ENCODE measurements at places on chromosomes 3 and 15.
A peak's percentile ranks its signal among the peaks of the same experiment; 100 is the strongest.

- no peak for DNase-seq
Measured at GRCh38 chr15:25596644-25597562, 158.1 kb upstream of the UBE3A start.

DNA sequence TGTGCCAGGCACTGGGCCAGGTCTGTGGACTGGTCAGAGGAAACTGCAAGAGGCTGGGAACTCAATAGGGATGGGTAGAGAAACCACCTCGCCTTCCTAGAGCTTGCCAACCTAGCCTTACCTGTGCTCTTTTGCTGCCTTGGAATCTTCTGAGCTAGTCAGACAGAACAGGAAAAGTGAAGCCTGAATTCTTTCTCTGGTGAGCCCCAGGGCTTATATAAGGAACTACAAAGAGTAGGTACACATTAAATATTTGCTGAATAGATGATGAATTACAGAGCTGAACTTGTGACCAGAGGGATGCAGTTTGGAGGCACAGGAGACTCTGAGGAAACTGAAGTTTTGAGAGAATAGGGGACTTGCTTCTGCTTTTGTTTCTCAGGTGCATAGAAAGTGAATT, 15.6 kb upstream of the FBXW12 start:
- no peak for DNase-seq

- DNase-seq = no peak
Measured at GRCh38 chr3:157086060-157086750, 73.7 kb downstream of the CCNL1 start.

- no peak for DNase-seq
Measured at GRCh38 chr3:20682573-20682972, 496.6 kb upstream of the SGO1 start.

DNA sequence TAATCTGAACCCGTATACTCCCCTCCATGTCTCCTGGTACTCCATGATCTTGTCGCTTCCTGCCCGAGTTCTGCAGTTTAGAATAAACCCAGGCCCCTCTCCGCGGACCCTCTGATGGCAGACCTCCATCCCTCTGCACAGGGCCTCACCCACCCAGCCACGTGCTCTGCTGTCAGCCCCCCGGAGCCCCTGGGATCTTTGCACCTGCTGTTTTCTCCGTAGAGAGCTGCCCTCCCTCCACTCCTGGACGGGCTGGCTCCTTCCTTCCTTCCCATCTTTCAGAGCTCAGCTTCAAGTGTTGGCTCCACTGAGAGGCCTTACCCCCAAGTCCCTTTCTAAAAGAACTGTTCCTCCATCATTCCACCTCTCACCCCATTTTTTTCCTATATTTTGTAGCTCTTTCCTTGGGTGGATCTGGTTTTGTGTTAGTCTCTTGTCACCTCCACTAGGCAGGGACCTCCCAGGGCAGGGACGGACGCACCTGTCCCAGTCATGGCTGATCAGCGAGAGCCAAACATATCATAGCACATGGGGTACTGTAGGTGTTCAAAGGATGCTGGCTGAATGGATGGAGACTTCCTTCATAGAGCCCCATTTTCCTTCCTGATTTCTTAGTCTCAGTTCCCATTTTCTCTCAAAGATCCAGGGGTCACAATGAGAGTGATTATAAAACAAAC, 106.6 kb downstream of the VGLL4 start:
- DNase-seq = no peak

DNA sequence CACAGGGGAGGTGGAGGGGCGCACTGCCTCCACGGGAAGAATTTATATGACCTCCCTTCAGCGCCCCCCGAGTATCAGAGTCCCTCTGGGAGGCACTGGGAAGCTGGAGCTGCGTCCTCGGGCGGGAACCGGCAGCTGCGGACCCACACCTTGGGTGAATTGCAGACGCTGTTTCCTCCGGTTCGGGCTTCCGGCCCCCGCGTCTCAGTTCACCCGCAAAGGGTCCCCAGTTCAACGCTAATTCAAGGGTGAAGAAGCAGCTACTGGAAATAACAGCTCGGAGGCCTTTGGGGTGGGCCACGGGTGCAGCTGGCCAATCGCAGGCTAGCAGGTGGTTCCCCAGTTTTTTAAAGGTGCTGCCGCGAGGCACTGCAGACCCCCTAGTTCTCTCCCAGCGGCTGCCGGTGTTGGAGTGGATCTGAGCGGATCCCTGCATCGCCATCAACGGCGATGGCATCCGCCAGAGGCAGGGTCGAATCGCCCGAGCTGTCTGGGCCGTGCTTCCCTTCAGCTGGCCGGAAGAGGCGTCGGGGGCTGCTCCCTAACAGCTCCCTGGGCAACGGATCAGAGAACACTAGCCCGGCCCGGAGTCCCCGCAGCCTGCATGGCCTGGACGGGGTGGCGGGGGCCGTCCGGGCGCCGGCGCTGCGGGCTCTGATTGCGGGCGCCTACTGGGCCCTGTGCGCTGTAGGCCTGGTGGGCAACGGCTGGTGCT, 19.4 kb upstream of the ADAMTS7 start:
- no peak for DNase-seq

- DNase-seq = no peak
Measured at GRCh38 chr15:69812861-69813261, 284.9 kb downstream of the TLE3 start.

DNA sequence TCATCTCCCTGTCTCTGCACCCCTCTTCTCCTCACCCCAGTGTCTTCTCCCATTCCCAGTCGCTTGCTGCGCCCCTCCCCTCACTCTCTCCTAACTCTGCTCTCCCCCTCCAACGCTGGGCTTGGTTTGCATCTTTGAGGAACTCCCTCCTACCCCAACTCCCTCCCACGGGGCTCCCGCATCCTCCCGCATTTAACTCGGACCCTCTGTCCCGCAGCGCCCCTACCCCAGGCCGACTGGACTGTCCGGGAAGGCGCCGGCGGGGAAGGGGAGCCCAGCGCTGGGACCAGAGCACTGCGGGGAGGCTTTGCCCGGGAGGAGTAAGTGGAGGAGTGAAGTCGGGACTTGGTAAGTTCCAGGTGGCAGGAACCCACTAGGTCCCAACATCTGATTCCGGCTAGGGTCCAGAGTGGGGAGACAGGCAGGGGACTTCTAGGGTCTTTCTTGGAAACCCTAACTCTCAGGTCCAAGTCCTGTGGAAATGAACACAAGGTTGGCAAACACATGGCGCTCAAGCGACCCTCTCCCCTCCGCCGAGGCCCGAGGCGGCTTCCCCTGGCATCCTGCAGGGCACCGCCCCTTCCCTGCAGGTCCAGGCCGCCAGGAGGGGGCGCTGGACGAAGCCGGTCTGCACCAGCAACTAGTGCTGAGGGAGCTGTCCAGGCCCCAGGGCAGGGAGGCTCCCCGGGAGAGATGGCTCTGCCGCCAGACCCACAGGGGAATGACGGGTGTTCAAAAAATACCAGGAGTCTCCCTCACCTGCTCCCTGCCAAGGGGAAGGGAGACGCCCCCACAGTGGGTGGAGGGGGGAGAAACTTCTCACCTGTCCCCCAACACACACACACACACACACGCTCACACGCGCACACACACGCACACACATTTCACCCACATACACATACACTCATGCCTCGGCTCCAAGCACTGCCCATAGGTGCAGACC, 53.2 kb downstream of the LHFPL4 start:
- peak; percentile 39 for DNase-seq

DNA sequence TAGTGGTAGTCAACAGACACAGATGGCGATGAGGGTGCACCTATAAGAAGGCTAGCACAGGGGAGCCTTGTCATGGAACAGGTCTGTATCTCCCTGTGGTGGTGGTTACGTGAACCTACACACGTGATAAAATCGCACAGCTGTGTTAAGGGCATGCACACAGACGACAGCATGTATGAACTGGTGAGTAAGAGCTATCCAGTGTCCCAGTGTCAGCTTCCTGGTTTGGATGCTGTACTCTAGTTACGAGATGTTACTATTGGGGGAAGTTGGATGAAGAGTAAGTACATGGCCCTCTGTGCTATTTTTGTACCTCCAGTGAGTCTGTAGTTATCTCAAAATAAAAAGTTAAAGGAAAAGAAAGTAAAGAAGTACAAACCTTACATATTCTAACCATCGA, 38.2 kb downstream of the MTMR10 start:
- DNase-seq = no peak

GRCh38 chr15:80635953-80636352, 59.2 kb upstream of the ABHD17C start:
- no peak for DNase-seq

GRCh38 chr3:72690629-72691028, 157.6 kb downstream of the SHQ1 start:
- no peak for DNase-seq

DNA sequence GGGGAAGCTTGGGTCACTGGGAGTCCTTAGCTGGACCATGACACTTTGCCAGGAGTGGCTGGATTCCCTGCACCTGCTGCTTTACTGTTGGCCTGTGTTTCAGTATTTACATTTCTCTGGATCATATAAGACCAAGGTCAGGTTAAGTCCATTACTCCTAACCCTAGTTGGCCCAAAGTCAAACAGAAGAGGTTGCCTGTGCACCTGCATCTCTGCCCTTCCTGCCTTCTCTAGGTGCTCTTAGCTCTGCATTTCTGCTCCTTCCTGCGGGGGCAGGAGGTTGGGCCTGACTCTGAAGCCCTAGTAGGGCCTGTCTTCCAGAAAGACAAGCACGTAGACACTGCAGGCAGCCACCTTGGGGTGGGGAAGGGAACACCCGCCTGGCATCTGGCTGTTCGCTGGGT, 124.3 kb downstream of the RPLP1 start:
- no peak for DNase-seq

GRCh38 chr3:155912579-155913190, 42.2 kb downstream of the GMPS start:
- DNase-seq = no peak

DNA sequence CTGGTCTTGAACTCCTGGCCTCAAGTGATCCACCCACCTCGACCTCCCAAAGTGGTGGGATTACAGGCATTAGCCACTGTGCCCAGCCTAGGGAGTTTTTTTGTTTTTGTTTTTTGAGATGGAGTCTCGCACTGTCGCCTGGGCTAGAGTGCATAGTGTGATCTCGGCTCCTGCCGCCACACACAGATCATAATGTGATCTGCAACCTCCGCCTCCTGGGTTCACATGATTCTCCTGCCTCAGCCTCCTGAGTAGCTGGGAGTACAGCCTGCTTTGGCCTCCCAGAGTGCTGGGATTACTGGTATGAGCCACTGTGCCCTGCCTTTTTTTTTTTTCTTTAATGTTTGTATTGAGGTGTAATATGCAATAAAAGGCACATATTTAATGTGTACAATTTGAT, 78.2 kb downstream of the SMAD3 start:
- DNase-seq = no peak

GRCh38 chr3:79367803-79368202, 400.0 kb downstream of the ROBO1 start:
- DNase-seq = no peak

DNA sequence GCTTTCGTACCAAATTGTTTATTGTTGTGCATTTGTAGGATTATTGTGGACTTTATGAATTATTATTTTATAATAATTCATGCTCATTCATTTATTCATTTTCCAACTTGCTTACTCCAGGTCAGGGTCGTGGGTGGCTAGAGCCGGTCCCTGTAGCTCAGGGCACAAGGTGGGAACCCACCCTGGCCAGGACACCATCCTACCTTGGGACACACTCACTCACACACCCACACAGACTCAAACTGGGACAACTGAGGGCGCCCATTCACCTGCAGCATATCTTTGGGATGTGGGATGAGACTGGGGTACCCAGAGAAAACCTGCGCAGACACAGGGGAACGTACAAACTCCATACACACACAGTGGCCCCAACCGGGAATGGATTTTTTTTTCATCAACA, 40.6 kb downstream of the SSUH2 start:
- no peak for DNase-seq

- DNase-seq = no peak
Measured at GRCh38 chr3:131216801-131217200, 164.8 kb upstream of the NUDT16 start.

GRCh38 chr3:10758304-10759037, 57.6 kb upstream of the SLC6A11 start:
- peak; percentile 59 for DNase-seq

DNA sequence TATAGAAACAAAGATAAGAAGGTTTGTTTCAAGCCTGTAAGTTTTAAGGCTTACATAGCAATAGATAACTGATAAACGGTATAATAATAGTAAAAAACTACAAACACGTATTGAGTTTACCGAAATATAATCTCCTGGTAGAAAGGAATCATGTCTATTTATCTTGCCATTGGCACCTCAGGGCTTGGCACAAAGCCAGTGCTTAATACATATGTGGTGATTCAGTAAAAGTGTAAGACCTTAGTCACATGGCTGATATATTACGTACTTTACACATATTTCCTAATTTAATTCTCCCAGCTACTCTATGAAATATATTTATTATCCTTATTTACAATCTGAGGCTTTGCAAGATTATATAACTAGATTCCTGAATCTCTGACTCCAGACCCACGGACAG, 32.0 kb upstream of the SLCO3A1 start:
- DNase-seq = no peak

DNA sequence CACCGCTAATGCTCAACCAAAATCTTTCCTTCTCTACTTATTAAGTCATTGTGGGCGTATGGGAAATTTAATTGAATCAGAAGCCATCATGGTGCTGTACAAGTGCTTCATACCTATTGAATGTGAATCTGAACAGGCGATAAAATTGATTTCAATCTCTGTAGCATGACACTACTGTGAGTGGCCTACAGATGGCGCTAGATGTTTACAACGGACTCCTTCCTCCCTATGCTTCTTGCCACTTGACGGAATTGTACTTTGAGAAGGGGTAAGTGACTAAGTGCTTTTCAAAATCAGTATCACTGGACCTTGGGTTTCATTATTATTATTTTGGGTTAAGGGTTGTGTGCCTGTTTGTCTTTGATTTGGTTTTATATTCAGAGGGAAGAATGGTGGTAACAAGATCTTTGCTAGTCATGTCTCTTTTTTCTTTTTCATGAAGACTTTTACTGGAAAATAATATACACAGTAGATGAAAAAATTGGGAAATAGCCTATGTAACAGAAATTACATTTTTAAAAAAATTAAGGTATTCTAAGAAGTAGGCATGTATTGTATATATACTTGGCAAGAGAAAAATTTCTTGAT, 35.4 kb downstream of the ACP3 start:
- DNase-seq = peak; percentile 10

DNA sequence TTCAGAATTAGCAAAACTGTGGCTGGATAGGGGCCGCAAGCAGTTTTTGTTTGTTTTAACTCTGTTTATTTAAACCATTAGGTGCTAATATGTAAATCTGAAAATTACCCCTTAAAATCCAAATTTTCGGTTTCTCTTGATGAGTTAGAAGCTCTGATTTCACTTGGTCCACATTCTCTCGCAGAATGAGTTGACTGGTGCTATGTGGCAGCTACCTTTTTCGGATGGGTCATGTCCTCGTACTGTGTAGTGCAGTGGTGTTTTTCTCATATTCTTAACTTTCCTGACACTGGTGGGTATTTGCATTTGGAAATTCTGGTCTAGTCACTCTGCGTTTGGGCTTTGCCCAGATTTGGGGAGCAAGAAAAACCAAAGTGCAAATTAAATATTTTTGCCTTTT, 87.1 kb downstream of the DIPK2A start:
- no peak for DNase-seq

- DNase-seq = no peak
Measured at GRCh38 chr3:152272771-152273242, 4.1 kb downstream of the MBNL1 start.

DNA sequence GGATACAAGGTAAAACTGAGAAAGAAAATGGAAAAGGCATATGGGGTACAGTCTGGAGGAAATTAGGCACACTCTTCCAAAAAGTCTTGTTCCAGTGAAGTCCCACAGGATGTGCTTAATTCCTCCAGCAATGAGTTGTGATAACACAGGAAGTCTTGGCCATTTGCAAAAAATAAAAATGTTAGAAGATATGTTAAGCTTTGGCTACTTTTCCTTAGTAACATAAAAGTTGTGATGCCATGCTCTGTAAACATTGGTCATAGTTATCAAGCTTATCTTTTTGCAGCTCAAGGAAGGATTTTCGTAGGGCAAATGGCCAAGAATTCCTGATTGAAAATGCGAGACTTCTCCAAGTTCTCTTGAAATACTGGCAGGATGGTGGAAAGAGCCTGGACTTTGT, 26.4 kb downstream of the LNP1 start:
- no peak for DNase-seq

Data from nucleus accumbens (tissue), 56 donors.